ENCODE measurements at places on chromosomes 5 and 9. TPM values are rescaled to one million over a fixed set of nuclear protein-coding genes. Genes with fewer than 3 reads are reported as not detected.

- DNase-seq = no peak
Observed at GRCh38 chr5:178323961-178324360, 91.4 kb upstream of the PHYKPL start.

Gene GPR151
- total RNA-seq = not detected

DNA sequence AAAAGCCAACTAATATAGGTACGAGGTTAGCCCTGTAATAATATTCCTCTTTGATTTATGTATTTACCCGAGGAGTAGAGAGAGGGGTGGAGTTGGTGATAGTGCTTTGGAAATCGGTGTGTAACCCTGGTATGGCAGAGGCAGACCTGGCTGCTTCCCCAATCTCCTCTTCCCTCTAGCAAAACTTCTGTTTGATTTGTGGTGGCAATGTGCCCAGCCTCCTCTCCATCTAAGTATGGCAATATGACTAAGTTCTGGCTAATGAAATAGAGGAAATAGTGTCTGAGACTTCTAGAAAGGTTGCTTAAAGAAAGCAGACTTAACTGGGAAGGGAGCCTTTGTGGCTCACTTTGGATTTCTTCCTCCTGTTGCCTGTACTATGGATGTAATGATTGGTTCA lies 491.1 kb downstream of the ENC1 start:
- no peak for DNase-seq

Gene RAB3C
- 25.2 TPM for total RNA-seq

DNA sequence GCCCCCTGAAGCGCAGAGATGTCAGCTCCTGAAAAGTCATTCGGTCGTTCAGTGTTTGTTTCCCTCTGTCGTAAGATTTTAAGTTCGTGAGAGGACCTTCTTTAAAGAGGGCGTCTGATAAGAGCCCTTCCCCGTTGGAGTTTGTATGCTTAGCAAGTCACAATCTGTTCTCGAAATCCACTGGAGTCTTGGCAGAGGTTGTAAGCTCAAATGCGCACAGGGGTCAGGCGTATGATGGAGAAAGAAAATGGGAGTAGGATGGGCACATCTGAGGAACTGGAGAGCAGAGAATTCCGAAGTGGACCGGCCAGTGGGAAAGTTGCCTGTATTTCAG lies 710 bp downstream of the HSD17B4 start:
- no peak for DNase-seq

Gene TNIP1
- total RNA-seq = 55.0 TPM

Gene PDCD1LG2
- not detected for total RNA-seq

DNA sequence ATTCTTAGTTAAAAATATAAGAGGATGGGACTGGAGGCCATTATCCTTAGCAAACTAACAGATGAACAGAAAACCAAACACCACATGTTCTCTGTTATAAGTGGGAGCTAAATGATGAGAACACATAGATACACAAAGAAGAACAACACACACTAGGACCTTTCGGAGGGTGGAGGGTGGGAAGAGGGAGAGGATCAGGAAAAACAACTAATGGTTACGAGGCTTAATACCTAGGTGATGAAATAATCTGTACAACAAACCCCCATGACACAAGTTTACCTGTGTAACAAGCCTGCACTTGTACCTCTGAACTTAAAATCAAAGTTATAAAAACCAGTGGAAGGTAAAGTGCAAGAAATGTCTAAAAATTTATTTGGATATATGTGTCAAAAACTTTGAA lies 1047.4 kb upstream of the C9orf72 start:
- no peak for DNase-seq

DNA sequence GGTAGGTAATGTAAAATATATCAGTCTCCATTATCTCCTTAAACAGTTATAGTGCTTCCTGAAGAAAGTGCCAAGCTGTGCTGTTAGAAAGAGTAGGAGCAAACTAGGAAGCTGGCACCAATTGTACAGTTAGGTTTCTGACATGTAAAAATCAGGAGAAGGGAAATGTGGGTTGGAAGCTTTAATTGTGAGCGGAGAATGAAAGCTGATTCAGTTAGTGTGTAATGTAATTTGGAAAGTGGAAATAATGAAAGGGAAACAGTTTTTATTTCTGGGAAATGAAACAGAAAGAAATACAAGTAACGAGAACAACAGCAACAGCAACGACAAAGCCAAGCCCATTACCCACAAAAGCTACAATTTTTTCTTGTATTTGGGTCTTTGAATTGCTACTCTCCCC lies 48.8 kb upstream of the JAK2 start:
- no peak for DNase-seq

GRCh38 chr5:9124071-9124470 lies 421.8 kb downstream of the SEMA5A start:
- DNase-seq = no peak

GRCh38 chr5:173472164-173472563 lies 143.9 kb upstream of the STC2 start:
- DNase-seq = no peak

DNA sequence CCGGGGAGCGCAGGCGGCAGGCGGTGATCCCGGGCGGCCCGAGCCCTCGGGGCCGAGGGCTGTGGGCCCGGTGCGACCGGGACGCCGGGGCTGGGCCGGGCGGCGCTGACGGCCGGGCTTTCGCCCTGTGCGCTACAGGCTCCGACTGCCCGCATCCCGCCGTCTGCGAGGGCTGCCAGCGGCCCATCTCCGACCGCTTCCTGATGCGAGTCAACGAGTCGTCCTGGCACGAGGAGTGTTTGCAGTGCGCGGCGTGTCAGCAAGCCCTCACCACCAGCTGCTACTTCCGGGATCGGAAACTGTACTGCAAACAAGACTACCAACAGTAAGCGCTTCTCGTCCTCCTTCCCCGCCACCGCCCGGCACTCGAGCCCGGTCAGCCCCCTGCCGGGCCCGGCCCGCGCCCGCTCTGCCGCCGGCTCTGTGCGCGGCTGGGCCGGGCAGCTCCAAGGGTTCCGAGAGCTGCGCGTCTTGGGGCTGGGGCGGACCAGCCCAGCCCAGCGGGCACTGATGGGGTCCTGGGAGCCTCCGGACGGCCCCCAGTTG lies 1.6 kb downstream of the LMX1B start:
- no peak for DNase-seq

Gene ZNF883
- 16.5 TPM for total RNA-seq

DNA sequence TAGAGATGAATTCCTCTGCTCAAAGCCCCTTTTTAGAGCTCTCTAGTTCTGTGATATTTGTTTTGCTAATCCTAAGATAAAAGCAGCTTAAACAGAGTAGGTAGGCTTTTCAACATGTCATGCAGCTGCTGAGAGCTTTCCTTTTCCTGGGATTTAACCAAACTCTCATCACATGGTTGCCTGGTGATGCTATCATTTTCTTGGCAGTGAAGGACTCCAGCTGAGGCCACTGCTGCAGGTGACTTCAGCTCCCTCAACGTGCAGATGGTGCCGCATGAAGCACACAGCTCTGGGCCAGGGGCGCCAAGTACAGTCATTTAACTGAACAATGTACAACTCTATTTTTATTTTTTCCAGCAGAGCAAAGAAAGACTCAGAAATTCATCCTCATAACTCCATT lies 42.2 kb downstream of the SECISBP2 start:
- DNase-seq = no peak

GRCh38 chr5:170720984-170721383 lies 62.5 kb upstream of the GABRP start:
- no peak for DNase-seq

DNA sequence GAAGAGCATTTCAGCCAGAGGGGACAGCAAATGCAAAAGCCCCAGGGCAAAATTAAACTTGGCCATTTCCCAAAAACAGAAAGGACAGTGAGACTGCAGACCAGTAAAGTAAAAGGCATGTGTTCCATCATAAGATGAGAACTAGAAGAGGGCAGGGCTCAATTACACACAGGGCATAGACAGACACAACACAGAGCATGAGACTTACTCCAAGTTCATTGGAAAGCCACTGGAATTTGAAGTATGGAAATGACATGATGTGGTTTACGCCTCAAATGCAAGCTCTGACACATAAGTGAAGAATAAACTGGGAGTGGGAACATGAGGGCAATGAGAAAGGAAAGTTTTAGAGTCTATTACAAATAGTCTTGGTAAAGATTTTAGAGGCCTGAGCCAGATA lies 446.6 kb upstream of the GRIA1 start:
- DNase-seq = no peak
